Right forelimb (tissue), 1 donor: ENCODE measurements at places on chromosomes 1 and 21.
A peak's percentile ranks its signal among the peaks of the same experiment; 100 is the strongest.

- DNase-seq, result no peak
These were observed 125.9 kb downstream of the RIPK4 start for GRCh38 chr21:41640748-41641509.

DNA sequence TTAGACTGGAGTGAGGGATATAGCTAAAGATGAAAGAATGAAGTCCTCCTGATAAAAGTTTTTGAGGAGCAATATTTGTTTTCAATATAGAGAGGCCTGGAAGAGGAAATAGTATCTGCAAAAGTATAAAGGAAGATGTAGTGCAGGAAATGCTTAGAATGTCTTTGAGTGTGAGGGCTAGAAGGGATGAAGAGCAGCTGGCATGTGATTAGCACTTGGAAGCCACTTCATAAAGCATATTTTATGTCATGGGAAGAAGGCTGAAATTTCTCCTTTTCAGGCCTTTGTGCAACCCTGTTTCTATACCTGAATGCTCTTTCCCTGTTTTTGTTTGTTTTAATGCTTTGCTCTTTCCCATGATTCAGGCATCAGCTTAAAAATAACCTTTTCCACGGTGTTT lies 323.3 kb upstream of the DEPDC1 start:
- DNase-seq, result no peak

GRCh38 chr1:57947471-57947870 lies 523.6 kb upstream of the DAB1 start:
- no peak for DNase-seq

DNA sequence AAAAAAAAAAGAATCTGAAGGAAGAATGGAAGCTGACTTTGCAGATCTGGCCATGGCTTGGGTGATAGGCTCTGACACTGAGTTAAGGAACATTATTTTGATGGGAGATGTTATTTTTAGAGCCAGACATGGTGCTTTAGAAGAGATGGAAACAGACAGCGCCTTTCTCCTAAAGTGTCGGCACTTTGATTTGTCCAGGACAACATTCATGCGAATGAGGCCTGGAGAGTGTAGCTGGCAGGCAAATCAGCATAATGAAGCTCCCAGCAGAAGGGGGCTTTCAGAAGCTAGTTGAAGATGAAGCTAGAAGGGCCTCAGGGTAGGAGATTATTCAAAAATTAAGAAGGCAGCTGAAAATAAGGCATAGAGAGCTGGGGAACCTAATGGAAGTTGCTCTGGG lies 397.7 kb downstream of the RWDD3 start:
- DNase-seq, result no peak

- no peak for DNase-seq
These were observed 64.9 kb downstream of the KIFAP3 start for GRCh38 chr1:170009551-170009950.

DNA sequence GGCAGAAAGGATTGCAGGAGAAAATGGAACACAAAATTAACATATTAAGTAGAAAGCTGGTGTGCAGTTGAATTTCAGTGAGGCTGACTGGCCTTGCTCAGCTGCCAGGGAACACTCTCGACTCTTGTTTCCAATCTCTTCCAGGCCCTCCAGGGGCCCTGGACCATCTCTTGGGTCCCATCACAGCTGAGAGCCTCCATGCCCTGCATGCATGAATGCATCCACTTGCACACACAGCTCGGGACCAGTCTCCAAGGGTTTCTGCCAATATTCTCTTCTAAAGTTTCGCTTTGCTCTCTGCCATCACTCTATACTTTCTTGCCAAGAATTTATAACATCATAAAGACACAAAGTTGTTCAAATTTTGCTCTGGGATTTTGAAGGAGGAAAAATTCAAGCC lies 200.3 kb downstream of the DSCAM start:
- DNase-seq, result no peak

DNA sequence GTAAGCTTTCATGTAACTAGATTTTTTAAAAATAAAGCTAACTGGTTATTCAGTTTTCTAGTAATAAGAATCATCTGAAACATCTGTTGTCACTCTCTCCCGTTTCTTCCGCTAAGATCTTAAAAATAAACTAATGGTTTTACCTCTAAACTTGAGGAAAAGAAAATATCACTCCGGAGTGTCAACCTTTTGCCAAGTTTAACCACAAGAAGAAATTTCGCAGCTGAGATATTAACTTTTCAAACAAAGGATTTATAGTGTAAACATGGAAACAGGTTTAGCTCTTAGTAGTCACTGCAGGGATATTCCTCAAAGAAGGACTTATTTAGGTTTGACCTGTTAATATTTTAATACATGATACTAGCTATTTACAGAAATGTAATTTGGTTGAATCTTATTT lies 954.9 kb downstream of the ADGRL2 start:
- no peak for DNase-seq

DNA sequence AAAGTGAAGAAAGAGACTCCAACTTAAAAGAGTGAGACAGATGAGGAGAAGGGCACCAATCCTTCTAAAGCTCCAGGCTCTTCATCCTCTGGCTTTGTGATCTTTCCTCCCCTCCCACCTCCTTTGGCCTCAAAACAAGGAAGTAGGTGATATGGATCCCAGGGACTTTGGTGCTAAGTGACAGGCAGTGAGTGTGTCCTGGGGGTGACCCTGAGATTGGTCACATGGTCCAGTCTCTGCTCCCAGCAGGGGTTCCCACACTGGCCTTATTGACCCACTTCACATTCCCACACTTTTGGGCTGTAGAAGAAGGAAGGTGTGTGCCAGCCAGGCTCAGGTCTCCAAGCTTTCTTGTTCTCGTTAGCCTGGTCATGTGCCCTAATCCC lies 401.2 kb upstream of the PROX1 start:
- DNase-seq, result no peak

- DNase-seq, result no peak
These were observed 26.5 kb downstream of the SYF2 start for GRCh38 chr1:25205786-25206185.

DNA sequence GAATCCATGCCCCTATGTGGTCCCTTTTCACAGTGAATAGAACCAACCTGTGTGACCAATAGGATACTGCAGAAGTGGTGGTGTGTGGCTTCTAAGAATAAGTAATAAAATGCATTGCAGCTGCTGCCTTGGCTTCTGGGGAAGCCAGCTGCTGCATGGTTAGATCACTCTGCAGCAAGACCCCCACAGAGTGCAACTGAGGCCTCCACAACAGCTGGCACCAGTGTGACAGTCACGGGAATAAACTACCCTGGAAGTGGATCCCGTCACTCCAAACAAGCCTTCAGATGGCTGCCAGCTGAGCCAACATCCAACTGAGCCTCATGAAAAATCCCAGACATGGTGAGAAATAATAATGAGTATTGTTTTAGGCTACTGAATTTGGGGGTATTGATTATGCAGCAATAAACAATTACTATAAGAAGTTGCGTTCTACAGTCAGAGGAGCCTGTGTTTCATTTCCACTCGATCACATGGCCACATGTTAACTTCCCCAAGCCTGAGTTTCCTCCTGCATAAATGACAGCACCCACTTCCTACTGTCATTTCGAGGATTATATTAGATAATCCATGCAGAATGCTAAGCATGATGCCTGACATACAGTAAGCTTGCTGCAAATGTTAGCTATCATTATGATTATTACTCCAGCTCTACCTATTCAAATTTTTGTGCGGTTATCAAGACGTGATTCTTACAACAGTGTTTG lies 20.8 kb upstream of the COG2 start:
- peak; percentile 69 for DNase-seq

- DNase-seq, result no peak
These were observed 142.9 kb upstream of the DUSP10 start for GRCh38 chr1:221884821-221885220.

- DNase-seq, result no peak
These were observed 70.4 kb downstream of the PLXNA2 start for GRCh38 chr1:208173749-208174148.

DNA sequence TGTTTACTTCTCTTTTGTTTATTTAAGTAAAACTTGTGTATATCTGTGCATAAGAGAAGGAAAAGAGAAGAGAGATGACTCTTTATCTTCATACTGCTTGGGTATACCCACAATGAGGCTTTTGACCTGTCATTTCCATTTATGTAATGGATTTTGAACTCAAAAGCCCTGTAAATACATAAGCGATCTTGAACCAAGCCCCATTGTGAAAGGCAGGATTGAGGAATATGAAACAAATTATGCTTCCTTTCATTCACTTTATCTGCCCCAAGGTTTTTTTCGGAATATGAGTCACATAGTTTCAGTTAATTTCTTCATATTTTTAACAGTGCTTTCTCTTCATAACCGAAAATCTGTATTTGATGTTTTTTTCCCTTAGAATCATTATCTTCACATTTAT lies 21.4 kb downstream of the CNST start:
- DNase-seq, result no peak

GRCh38 chr1:45002650-45003645 lies 8.2 kb downstream of the HECTD3 start:
- no peak for DNase-seq

DNA sequence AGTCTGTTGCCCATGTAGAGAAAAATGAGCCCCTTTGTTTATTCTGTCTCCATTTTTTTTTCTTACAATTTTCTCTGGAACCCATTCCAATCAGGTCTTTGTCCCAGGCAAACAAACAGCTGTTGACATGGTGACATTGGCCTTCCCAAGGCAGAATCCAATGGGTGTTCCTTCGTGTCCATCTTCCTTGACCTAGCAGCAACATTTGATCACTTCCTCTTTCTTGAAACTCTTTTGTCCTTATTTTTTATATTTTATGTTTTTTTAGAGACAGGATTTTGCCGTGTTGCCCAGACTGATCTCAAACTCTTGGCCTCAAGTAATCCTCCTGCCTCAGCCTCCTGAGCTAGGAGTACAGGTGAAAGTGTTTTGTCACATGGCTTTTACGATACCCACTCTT lies 65.4 kb upstream of the CACNA1E start:
- no peak for DNase-seq

- no peak for DNase-seq
These were observed 52.3 kb downstream of the BCAR3 start for GRCh38 chr1:93629101-93630059.

- DNase-seq, result no peak
These were observed 5.1 kb downstream of the SH2D1B start for GRCh38 chr1:162406811-162407210.

DNA sequence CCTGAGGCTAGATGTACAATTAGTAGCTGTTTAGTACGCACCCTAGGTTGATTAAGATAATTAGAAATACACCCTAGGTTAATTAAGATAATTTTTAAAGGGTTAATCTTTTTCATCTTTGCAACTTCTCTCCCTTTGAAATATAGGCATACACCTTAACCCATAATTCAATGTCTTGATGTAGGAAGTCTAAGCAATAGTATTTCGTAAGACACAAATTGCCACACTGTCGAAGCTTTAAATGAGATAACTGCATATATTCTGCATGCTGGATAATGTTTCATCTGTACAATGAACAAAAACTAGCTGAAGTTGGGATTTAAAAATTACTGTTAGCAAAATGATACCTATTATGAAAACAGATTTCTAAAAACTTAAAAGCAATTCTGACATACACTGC lies 122.9 kb downstream of the EVI5 start:
- DNase-seq, result no peak

- no peak for DNase-seq
These were observed 736 bp upstream of the ZMPSTE24 start for GRCh38 chr1:40257313-40257687.

- DNase-seq, result no peak
These were observed 2.2 kb upstream of the KRTAP10-6 start for GRCh38 chr21:44594406-44594916.

DNA sequence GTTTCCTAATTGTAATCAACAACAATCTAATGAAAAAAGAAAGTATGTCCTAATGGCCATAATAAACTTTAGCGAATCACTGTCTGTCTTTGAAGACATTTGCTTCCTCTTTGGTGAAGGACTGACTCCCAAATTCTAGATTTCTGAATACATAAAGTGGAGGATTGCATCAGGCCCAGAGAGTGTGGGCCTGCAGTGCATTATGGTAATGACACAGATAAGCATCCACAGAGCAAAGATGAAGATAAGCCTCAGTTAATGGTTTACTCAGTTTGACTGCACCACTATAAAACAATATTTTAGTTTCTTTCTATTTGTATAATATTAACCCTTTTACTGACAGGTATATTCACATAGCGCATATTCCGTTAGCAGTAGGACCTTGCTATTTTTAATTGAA lies 365.5 kb downstream of the KCTD3 start:
- no peak for DNase-seq

- DNase-seq, result no peak
These were observed 96.0 kb downstream of the NRIP1 start for GRCh38 chr21:14968821-14969220.

- DNase-seq, result no peak
These were observed 7.9 kb upstream of the SRP9 start for GRCh38 chr1:225769687-225770086.

DNA sequence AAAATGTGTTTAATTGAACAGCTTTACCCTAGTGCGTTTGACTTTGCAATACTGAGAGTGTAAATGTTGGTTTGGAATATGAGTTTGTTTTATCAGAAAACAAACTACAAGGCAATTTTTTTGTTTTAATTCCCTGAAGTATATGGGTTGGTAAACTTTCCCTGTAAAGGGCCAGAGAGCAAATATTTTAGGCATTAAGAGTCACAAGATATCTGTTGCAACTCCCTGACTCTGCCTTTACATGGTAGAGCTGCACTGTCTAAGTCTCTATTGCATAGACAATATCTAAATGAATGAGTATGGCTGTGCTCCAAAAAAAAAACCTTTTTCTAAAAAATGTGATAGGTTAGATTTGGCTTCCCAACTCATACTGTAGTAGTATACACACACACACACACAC lies 115.1 kb upstream of the PBX1 start:
- DNase-seq, result no peak

GRCh38 chr1:94679332-94680038 lies 137.9 kb upstream of the F3 start:
- DNase-seq, result no peak

GRCh38 chr1:43554444-43554992 lies 23.8 kb downstream of the PTPRF start:
- DNase-seq, result no peak

DNA sequence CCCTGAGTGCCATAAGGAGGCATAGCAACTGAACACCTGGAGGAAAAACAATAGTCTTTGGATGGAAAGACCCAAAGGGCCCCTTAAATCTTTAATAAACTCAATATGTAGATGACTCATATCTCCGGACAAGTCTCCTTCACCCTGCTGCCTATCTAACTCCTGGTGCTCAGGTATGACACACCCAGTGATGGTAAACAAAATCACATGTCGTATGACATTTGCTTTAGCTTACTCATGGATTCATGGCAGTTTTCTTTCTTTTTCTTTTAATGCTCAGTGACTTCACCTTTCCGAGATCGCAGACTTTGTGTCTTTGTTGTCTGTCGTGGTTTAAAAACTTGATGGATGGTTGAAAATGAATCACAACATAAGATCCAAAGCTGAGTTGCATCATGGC lies 208.5 kb upstream of the PROX1 start:
- DNase-seq, result no peak

DNA sequence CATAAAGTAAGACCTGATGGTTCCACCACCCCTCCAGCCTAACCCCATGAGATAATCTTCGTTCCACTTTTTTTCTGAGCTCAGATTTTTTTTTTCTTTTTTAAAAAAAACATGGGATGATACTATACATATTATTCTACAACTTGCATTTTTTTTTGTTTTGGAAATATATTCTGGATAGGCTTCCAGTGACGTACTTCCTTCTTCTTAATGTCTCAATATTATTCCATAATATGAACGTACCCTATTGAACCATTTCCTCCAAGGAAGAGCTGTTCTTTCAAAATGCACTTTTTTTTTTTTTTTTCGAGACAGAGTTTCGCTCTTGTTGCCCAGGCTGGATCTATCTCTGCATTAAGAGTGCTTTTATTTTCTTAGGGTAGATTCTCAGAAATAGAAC lies 1.5 kb downstream of the EDEM3 start:
- no peak for DNase-seq

- no peak for DNase-seq
These were observed 1.7 kb downstream of the HSPG2 start for GRCh38 chr1:21935393-21935804.
